ENCODE measurements at places on chromosomes 1 and 21.

DNA sequence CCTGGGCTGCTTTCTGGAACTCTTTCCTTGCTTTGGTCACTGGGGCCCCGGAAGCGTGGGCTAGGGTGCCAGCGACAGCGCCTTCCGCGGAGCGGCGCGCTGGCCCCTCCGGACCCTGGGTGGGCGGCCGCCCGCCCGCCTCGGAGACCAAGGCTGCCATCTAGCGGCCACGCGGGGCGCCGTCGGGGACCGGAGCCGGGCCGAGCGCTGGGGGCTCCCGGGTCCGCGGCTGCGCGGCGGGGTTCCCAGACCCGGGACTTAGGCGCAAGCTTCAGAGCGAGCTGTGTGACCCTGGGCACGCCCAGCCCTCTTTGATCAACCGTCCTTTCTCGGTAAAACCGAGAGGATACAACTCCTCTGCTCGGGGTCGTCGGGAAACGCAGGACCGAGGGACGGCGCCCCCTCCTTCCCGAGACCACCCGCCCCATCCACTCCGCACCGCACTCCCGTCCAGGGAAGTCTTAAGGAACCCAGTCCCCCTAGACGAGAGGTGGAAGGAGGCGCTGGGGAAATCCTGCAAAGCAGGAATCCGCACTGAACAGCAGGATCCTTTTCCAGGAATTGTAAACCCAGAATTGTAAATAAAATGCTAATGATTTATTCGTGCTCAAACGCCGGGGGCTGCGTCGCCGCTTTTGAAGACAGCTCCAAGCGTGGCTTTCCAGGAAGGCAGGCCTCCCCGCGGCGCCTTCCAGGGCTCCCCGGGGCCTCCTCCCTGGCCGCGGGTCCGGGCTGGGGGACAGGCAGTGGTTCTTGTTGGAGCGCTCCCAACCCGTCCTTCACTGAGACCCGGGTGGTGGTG, 41.2 kb downstream of the RRAGC start:
- peak; percentile 13 for DNase-seq

GRCh38 chr1:92464588-92465255, 22.0 kb downstream of the GFI1 start:
- no peak for DNase-seq

DNA sequence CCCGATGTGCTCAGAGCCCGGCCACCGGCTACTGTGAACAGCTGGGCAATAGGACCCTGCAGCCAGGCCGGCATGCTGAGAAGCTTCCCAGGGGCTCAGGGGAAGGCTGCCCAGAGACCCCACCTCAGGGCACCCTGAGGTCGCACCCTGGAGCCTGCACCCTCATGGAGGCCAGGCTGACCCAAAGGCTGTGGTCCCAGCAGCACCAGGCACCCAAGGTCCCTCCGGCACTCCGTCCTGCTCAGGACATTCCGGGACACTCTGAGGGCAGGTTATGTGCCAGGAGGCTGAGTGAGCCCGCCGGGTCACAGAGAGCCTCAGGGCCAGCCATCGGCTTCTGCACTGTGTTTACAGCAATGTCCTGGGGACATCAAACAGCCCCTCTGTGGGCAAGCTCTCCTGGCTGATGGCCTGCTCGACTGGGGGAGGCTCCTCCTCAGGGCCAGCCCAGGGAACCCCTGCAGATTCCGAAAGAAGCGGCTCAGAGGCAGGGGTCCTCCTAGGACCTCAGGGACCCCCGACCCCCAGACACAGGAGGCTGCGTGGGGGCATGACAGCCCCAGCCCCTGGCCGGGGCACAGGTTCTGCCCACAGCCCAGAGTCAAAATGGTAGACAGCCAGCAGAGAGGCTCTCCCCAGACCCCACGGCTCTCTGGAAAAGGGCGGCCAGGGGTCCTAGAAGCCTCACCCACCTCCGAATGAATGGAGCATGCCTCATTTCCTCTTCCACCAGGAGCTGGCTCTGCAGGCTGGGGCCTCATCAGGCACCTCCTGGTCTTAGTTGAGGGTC, 8.2 kb downstream of the SLC19A1 start:
- DNase-seq = no peak

GRCh38 chr1:1156140-1157032, 17.3 kb upstream of the TTLL10 start:
- DNase-seq = no peak
